ENCODE measurements at places on chromosomes 7 and 10. TPM values are rescaled to one million over a fixed set of nuclear protein-coding genes. Genes with fewer than 3 reads are reported as not detected.

KIFBP gene
- 51.4 TPM for total RNA-seq

CXCL12 gene
- 0.46 TPM for total RNA-seq

ANXA8 gene
- 1.4 TPM for total RNA-seq

MORN4 gene
- 3.6 TPM for total RNA-seq

CYP2W1 gene
- total RNA-seq: not detected

SYT15 gene
- total RNA-seq: 0.14 TPM

SNCG gene
- 3.1 TPM for total RNA-seq

AKR1C4 gene
- total RNA-seq: not detected

Measured in epithelial cell of proximal tubule (primary cell).